ENCODE measurements at places on chromosomes 4 and X.

DNA sequence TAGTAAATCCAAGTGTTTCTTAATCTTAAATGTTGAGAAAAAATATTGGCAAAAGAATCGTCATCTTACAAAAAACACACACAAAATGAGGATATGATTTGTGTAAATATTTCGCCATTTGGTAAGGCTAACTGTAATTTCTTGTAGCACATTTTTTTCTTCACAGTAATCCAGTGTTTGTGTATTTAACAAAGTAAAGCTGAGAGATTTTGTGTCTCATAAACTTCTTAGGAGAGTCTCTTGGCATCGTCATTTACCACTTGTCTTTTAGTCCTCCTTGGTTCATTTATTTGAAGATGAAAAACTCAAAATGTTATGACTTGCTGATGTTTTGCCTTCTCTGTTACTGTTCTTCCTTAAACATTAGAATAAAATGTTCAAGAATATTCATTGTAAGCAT lies 326.7 kb upstream of the PITX2 start:
- no peak for DNase-seq

GRCh38 chr4:173699841-173700475 lies 169.9 kb upstream of the HAND2 start:
- no peak for DNase-seq

GRCh38 chrX:57905141-57905540 lies 5.1 kb downstream of the ZXDA start:
- DNase-seq = no peak

DNA sequence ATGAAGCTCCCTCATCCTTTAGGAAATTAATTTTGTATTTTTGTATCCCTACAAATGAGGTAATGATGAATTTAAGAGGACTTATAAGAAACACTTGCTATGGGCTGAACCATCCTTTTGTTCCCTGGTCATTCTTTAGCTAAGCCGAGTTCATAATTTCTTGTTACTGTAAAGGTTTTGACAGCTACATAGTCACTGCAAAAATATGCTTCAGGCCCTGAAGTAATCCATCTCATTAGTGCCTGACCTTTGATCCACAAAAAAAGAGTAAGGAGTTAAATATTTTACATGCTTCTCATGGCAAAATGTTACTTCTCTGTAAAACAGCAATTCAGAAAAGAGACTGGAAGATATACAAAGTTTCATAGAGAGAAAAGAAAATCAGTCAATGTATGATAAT lies 290.6 kb upstream of the SLIT2 start:
- DNase-seq = no peak

GRCh38 chr4:1869530-1870327 lies 1.5 kb upstream of the NSD2 start:
- DNase-seq = no peak

- no peak for DNase-seq
Measured at GRCh38 chr4:169100670-169101101, 90.6 kb upstream of the CBR4 start.

GRCh38 chr4:172601195-172601594 lies 567.4 kb upstream of the GALNT7 start:
- DNase-seq = no peak

DNA sequence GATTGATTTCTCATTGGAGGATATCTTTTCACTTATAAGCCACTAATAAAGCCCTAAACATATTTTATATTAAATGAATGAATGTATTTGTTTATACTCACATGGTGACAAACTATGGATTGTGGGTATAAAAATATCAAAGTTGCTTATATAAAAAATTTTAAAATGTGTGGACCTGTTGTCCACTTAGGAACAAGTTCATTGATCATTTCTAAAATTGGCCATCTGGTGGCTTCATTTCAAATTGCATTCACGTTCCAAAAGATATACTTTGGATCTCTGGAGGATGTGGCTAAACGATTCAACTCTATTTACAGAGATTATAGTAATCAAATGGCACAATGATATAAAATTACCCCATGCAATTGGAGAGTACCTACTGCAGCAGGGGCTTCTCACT lies 32.5 kb downstream of the FSTL5 start:
- no peak for DNase-seq

DNA sequence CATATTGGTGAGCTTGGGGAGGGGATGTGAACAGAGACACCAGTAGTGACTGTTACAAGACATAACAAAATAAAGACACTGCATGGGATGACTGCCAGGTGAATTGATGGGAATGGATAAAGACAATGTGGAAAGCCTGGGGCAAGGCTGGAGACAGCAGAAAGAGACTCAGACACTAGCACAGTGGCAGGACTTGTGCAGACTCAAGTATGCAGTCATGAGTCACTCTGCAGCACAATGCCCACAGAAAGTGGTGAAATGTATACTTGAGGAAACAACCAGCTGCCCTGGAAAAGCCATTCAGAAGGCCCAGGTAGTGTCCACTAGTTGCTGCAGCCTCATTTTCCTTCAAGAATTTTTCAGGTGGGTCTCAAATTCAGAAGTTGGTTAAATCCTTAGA lies 452.3 kb downstream of the MID1IP1 start:
- no peak for DNase-seq

DNA sequence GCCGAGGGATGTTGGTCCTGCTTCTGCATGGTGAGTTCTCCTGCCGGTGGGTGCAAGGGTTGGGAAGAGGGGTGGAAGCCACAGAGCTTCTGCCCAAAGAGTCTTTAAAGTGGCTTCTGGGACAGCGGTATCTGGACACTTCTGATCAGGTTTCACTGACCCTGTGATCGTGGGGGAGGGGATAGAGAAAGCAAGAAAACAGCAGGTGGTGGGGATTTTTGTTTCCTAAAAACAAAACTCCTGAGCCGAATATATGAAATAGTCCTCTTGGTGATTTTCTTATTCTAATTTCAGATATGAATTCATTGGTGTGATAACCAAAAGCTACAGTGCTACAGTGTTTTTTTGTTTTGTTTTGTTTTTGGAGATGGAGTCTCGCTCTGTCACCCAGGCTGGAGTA lies 754 bp downstream of the NYX start:
- no peak for DNase-seq

DNA sequence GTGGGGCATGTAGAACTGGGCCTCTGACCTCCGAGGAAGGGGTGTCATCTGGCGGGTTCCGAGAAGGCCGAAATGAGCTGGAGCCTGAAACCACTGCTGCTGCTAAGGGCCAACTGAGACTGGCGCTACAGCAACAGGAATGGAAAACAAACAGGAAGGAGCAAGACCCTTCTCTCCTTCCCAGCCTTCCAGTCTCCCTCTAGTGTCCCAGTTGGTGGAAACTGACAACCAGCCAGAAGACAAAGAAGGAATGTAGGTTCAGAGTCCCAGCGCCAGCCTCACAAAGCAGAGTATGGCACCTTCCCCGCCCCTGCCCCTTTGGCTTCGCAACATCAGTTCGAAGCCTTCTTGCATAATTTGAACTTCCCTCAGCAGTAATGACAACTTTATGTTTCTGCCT lies 24.4 kb upstream of the PDZD4 start:
- no peak for DNase-seq

DNA sequence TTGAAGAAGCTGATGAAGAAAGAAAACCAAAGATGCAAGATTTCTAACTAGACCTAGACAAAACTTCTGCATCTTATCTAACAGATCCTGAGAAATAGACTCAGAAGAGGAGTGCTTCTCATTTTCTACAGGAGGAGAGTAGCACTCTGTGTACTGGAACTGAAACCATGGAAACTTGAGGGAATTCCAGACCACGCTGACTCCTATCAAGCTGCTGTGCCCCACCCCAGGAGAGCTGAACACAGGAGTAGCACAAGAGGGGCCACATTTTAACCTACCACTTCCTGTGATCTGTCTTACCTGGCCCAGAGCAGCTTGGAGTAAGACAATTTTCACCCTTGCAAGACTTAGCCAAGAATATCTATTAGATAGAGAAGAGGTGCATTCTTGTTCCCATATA lies 248.9 kb downstream of the SCFD2 start:
- DNase-seq = no peak

- DNase-seq = no peak
Measured at GRCh38 chr4:740011-740410, 34.4 kb downstream of the PCGF3 start.

DNA sequence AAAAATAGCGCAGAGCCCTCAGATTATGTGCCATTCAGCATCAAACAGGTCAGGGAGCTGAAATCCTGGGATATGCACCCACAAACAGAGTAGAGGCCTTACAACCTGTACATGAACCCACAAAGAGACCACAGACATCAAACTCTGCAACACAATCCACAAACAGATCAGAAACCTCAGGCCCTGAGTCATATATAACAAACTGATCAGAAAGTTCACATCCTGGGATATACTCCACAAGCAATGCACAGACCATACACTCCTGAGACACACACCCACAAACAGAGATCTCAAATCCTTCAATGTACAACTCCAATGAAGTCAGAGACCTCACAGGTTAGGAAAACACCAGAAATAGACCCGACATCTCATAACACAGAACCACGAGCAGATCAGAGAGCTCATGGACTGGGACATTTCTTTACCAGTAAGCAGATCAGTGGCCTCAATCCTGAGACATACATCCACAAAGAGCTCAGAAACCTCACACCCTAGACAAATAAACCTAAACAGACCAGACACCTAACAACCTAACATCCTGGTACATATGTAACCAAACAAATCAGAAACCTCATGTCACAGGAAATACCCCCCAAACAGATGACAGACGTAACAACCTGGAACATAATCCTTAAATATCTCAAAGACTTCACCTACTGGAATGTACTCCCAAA lies 24.2 kb downstream of the SUV39H1 start:
- no peak for DNase-seq

- no peak for DNase-seq
Measured at GRCh38 chr4:149986917-149987316, 91.3 kb upstream of the DCLK2 start.

- DNase-seq = no peak
Measured at GRCh38 chrX:39950018-39950688, 147.6 kb downstream of the BCOR start.

DNA sequence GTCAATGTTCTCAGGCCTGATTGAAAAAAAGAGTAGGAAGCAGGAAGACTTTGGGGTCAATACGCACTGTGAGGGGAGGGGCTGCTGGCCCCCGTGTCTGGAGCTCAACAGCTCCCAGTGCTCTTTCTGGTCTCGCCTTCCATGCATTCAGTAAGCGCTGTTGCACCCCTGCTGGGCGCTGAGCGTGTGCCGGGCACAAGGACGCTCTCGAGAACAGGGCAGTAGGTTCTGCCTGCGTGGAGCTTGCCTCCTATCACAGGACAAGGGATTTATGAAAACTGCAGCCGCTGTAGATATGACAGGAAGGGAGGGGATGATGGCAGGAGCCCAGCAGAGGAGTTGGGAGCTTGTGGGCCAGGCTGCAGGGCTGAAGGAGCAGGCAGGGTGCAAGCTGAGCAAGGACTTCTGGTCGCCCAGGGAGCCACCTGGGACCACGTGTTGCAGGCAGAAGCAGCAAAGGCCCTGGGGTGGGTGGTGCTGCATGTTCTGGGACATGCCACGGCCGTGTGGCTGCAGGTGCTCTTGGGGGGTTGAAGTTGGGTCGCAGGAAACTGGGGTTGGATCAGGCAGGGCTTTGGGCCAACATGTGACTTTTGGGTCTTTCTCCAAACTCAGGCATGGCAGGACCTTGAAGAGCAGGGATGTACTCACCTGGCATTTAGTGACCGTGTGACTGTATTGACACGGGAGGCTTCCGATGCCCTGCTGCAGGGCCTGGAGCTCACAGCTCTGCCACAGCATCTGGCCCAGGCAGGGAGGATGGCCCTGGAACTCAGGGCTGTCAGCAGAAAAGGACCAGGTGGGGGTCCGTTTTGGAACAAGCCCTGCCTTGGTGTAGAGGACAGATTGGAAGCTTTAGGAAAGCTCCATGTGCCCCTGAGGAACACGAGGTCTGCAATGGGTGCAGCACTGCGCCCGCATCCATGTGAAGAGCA lies 97.9 kb downstream of the CPZ start:
- DNase-seq = no peak

- DNase-seq = no peak
Measured at GRCh38 chrX:63713526-63713925, 71.5 kb downstream of the ARHGEF9 start.

DNA sequence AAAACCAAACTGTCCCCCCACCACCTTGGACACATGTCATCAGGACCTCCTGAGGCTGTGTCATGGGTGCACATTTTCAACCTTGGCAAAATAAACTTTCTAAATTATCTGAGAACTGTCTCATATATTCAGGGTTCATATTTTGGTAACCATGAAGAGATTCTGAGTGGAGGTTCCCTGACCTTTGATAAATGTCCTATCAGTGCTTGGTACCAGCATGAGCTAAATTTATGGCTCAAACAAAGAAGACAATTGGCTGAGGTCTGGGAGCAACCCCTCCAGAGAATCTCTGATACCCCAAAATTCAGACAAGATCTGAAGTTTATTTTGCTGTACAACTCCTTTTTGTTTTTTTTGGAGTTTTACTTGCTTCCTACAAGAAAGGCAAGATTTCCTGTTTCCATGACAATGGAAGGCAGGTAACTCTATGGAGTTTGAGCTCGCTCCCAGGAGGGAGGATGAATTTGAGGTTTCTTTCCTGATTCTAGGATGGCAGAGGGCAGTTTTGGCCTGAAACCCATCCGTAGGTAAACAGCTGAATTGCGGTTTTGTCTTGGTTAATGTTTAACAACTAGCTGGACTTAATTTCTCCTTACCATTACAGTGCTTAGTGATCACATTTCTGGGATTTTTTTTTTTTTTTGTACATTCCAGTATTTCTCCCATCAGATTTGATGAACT lies 14.5 kb downstream of the UGT2B15 start:
- no peak for DNase-seq

DNA sequence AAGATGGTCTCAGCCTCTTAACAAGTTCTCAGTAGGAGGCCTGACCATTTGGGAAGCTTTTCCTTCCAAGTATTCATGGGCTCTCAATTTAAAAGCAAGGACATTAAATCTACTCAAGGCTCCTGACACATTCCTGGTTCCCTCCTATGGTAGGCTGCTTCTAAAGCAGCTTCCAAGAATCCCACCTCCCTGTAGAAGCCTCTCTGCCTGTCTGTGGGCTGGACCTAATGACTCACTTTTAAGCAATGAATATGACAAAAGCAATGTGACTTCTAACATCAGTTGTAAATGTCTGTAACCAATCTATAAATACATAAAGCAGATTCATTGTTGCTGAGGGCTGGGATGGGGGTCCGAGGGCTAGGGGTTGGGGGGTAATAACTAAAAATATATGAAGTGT lies 99.5 kb upstream of the FAM9B start:
- DNase-seq = no peak

- DNase-seq = no peak
Measured at GRCh38 chrX:148979786-148980185, 479.4 kb downstream of the AFF2 start.

DNA sequence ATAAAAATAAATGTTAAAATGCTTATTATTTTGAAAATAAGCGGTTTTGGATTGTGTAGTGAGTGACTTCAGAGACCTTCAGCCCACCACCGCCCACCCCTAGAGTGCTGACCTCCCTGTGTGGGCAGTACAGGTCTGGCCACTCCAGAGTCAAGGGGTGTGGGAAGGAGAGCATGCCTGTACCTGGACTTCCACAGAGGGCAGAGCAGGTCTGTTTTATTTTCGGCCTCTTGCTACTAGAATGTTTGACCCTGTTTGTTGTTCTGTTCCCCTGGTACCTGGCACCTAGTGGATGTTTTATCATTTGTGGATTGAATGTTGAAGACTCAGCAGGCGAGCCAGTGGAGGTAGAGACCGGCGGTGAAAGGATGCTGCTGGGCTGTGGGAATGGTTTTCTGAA lies 14.3 kb downstream of the PIGG start:
- no peak for DNase-seq

Measured in stimulated activated CD4-positive, alpha-beta T cell treated with anti-CD3 and anti-CD28 coated beads, Interleukin-4, amount 100 ng/mL, for 1 hour (primary cell).